ENCODE measurements at places on chromosomes 16 and 17. TPM values are rescaled to one million over a fixed set of nuclear protein-coding genes. Genes with fewer than 3 reads are reported as not detected.

CCL17 gene
- total RNA-seq: not detected

- no peak for DNase-seq
Measured at GRCh38 chr17:65048441-65048840, 8.1 kb downstream of the GNA13 start.

ZNF423 gene
- total RNA-seq: 0.33 TPM

GRCh38 chr17:28485049-28485448, 11.6 kb downstream of the SLC13A2 start:
- no peak for DNase-seq

GRCh38 chr16:14449790-14450480, 180.1 kb downstream of the PARN start:
- DNase-seq: no peak

- DNase-seq: no peak
Measured at GRCh38 chr16:85428168-85428898, 184.8 kb upstream of the GSE1 start.

ADAP2 gene
- 1.5 TPM for total RNA-seq

CCL4 gene
- total RNA-seq: not detected

TSPAN10 gene
- total RNA-seq: 2.0 TPM

- no peak for DNase-seq
Measured at GRCh38 chr16:83147244-83147643, 520.5 kb downstream of the CDH13 start.

DNA sequence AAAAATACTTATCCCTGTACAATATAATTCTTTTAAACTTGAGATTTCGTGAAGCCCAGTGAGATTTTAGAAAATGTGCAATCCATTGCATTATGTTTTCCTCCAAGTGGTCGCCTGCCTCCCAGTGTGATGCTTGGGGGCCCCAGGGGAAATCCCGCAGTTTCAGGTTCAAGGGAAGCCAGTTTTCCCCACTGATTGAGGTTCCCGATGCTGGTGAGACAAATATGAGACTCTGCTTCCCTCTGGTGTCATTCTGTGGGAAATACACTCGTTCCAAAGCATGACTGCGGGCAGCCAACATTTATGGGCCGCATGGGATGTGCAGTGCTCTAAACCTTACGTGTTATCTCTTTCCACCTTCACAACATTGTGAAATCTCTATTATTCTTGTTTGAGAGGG, 200.8 kb downstream of the PRKCB start:
- peak; percentile 33 for DNase-seq

DNA sequence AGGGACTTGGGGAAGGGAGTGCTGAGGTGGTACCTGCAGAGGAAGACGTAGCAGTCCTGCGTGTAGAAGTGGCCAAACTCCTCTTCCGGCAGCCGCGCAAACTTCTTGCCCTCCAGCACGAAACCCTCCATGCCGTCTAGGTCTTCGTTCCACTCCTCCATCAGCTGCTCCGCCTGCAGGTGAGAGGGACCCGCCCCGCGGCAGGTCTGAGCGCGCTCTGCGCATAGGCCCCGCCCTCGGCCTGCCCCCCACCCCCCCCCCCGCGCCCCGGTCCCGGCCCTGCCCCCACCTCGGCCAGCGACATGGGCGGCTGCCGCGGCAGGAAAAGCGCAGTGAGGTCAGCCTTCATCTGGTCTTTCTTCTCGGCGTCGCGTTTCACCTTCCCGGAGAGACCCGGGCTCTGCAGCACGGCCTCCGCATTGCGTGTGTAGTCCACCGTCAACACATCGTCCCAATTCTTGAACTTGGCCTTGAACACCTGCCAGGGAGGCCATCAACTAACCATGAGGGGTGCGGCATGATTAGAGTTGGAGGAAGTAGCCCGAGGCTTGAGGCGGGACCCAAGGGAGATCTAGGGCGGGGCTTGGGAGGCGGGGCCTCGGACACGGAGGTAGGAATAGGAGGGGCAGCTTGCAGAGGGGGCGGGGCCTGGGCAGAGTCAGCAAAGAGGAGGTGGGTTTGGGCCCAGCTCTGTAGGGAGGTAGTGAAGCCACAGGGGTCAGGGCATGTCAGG, 11.5 kb downstream of the FLII start:
- peak; percentile 86 for DNase-seq

GUCY2D gene
- total RNA-seq: 0.08 TPM

GRCh38 chr17:50491505-50491904, 12.8 kb downstream of the RSAD1 start:
- DNase-seq: no peak

GRCh38 chr17:7789131-7789530, 44.9 kb upstream of the KDM6B start:
- no peak for DNase-seq

CCL5 gene
- total RNA-seq: not detected

- DNase-seq: no peak
Measured at GRCh38 chr17:47635734-47636133, 14.0 kb upstream of the KPNB1 start.

GRCh38 chr17:60171753-60172079, 21.9 kb downstream of the CA4 start:
- DNase-seq: no peak

GRCh38 chr17:5254903-5255521, 20.4 kb upstream of the SCIMP start:
- DNase-seq: no peak

ADAD2 gene
- not detected for total RNA-seq

SRL gene
- total RNA-seq: not detected

ABCC3 gene
- 113 TPM for total RNA-seq

C16orf74 gene
- 154 TPM for total RNA-seq

OR3A1 gene
- total RNA-seq: not detected

CDYL2 gene
- 1.3 TPM for total RNA-seq

Measured in mammary epithelial cell (primary cell).